ENCODE measurements at places on chromosomes 5 and 9. TPM values are rescaled to one million over a fixed set of nuclear protein-coding genes. Genes with fewer than 3 reads are reported as not detected.

DNA sequence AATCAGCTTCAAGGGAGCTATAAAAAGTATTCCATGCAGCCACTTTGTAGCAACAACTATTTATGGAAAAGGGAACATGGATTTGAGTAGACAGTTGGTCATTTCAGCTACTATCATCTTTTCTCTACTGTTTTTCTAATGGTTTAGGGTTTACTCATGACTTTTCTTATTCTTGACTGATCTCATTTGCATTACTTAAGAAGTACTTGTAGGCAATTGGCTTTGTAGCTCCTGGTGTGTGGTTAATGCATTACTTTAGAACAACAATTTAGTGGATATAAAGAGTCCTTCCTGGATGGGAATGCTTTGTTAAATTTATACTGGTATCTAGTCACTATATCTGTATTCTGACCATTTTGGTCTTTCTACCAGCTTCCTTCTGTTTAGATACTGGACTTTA, 59.8 kb upstream of the NTRK2 start:
- DNase-seq = no peak

DNA sequence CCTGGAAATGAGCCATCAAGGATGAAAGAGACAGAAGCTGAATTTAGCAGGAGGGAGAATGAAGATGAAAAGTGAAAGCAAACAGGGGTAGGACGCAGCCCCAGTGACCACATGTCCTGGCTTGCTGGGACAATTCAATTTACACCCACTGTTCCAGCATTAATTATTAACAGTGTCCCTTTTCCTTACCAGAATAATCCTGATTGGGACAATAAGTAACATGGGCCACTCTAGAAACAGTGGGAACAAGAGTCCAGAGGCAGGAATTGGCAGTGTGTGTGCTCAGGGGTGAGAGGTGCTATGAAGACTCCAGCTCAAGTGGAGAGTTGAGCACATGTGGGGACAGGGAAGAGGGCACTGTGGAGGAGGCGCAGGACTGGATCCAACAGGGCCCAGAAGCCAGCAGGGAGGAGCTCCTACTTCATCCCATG, 147.1 kb downstream of the C5orf15 start:
- no peak for DNase-seq

GRCh38 chr5:82375488-82376244, 97.5 kb upstream of the RPS23 start:
- no peak for DNase-seq

- peak; percentile 66 for DNase-seq
These were observed at the start of gene SH2D3C for GRCh38 chr9:127778280-127779135. Gene SH2D3C, minus strand, starts transcription at chr9:127778666. Its CDS starts 39 bp downstream, at chr9:127778627.

DNA sequence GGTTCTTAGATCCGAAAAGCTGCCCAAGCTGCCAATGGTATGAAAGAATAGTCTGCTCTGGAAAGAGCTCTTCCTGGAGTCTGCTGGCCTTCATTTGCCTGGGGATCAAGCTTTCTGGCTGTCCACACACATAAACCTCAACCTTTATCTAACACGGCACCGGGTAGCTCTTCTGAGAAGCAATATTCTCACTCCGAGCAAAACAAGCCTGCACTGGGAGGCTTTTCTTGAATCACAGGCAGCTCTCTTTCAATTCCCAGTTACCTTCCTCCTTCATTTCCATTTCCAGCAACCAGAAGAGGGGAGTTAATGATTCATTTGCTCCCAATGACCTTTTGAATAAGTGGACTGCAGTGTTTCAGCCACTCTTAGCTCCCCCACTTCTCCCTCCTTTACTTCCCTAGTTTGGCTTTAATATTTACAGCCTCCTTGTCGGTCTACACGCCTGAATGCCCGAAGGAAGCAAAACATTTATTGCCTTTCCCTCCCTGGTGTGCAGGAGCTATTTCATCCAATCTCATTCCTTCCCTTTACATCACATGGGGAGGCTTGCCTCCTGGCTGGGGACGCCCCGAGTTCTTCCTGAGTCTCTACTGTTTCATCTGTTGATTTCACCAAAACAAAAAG, 187.1 kb downstream of the ARHGEF28 start:
- DNase-seq = no peak

GRCh38 chr9:13665418-13666066, 386.1 kb upstream of the MPDZ start:
- no peak for DNase-seq

DNA sequence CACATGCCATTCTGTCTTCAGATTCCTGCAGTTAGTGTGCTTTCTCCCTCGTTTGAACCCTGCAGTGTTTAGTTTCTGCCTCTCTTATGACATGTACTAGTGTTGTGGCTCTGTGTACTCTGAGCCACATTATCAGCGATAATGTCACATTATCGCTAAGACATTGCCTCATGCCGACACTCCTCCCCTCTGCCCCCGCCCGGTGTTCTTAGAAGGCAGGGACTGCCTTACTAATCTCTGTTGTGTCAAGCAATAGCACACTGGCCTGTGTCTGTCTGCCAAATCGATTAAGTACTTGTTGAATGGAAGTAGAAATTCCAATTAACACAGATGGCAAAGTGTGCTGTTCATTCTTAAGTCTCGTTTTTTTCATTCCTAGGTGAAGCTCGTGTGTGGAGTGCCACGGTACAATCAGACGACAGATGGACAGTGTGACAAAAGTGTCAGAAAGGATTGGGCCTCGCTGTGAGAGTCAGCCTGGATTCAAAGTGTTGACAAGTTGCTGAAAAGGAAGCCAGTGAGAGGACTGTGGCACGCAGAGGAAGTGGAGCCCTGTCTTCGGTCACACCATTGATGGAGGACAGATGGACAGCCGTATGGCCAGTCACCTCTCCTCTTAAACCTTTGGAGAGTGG, 10.5 kb downstream of the PIK3R1 start:
- DNase-seq = no peak

- DNase-seq = no peak
These were observed 1107.0 kb upstream of the SEMA6A start for GRCh38 chr5:117681431-117682254.

DNA sequence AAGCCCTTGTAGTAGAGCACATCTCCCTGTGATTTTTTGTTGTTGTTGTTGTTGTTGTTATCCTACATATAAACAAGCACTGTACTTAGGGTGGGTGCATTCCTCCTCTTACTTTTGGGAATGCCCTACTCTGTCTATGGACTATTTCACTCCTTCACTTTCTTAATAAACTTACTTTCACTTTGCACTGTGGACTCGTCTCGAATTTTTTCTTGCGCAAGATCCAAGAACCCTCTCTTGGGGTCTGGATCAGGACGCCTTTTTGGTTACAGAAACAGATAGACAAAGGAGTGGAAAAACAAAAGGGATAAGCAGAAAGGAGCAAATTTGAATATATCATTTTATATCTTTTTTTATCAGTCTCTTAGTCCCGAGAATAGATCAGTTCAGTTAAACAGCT, 14.4 kb upstream of the PAIP1 start:
- DNase-seq = no peak

Gene IFNB1
- not detected for total RNA-seq

Gene TOMM5
- total RNA-seq = 137 TPM

Gene ZNF367
- 3.0 TPM for total RNA-seq

Gene GBGT1
- 11.9 TPM for total RNA-seq

Gene LTC4S
- total RNA-seq = 10.2 TPM

Gene ITGA1
- total RNA-seq = 2.9 TPM

Gene GABBR2
- total RNA-seq = 0.06 TPM

Gene PCDHGA10
- 4.5 TPM for total RNA-seq

Measured in cardiac muscle cell (in vitro differentiated cells and primary cell).